ENCODE measurements at places on chromosomes 5 and 9.

- DNase-seq, result no peak
Observed at GRCh38 chr5:112467485-112467884, 48.4 kb upstream of the EPB41L4A start.

- DNase-seq, result no peak
Observed at GRCh38 chr5:123147128-123147715, 58.2 kb downstream of the PRDM6 start.

DNA sequence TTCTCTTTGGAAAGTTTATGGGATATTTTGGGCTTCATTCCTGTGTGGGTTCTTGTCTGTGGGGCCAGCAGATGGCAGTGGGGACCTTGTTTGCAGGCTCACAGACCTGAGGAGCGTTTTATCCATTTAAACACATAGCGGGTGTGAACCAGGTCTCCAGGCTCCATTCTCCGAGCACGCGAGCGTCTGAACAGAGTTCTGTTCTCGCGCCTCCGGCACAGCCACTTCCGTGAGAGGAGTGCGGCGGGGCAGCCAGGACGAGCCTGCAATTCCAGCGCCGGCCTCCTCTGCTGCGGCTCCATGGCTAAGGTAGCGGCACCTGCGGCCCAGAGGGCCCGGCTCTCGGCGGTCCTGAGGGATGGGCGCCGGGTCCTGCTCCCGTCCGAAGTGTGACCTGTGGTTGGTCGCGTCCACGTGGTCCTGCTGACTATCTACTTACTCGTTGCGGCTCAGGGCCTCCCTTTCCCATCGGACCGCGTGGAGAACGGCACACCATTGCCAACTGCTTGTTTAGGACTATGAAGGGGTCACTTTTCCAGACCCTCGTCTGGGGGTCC is 7.3 kb downstream of the NRARP start:
- no peak for DNase-seq

DNA sequence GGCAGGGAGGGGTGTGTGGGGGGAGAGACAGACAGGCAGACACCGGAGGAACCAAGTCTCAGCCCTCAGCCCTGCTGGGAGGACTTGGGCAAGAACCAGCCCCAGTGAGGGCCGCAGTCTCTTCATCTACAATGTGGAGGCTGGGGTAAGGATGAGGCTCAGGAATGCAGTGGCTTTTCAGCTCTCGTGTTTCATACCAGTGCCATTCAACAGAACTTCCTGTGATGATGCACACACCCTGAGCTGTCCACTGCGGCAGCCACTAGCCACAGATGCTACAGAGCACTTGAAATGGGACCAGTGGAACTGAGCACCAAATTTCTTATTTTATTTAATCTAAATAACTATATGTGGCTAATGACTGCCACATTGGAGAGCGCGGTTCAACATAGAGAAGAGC is 10.7 kb downstream of the CAMK2A start:
- no peak for DNase-seq

DNA sequence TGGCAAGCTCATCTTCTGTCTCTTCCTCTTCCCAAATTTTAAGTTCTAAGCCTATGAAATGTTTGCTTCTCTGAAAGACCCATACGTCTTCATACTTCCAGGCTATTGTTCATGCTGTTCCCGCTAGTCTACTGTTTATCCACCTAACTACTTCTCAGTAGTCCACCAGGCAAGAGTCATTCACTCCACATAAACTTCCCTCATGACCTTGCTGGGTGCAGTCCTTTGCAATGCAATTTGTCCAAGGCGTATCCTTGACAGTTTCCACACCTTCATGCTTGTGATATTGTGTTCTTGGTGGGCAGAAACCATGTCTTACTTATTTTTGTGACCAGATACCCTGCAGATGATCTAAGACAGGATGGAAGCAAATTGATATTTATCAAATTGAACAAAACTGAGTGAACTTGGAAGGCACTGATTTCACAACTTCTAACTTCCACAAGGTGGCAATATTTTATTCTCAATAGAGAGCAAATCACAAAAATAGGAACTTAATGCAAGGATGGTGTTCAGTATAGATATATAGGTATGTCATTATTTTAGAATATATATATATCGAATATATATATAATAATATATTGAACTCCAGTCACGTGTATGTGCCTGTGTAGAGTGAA is 30.3 kb downstream of the TYRP1 start:
- DNase-seq, result no peak

GRCh38 chr5:154999865-155000264 is 13.7 kb upstream of the KIF4B start:
- DNase-seq, result no peak

GRCh38 chr5:33422191-33422590 is 18.6 kb upstream of the TARS1 start:
- no peak for DNase-seq

DNA sequence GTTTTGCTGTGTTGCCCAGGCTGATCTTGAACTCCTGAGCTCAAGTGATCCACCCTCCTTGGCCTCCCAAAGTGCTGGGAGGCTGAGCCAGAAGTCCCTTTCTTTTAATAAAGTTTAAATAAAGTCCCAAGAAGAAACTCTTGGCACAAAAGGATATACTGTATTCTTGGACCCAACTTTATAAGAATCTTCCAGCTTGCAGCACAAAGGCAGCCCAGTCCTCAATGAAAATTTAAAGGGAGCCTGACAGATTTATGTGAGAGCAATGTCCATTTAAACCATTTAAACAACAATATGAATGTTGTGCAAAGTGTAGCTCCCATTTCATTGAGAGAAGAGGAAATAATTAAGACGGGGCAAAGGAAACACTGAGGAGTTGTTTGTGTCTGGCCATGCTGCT is 217.0 kb downstream of the DOCK8 start:
- DNase-seq, result no peak

GRCh38 chr5:87015901-87016300 is 251.8 kb upstream of the RASA1 start:
- DNase-seq, result no peak

All from activated CD4-positive, alpha-beta T cell treated with anti-CD3 and anti-CD28 coated beads, Interleukin-2, amount 50 U/mL, for 4 hours (primary cell).